Smooth muscle cell of the brain vasculature (primary cell): ENCODE measurements at places on chromosomes 5 and 9.

DNA sequence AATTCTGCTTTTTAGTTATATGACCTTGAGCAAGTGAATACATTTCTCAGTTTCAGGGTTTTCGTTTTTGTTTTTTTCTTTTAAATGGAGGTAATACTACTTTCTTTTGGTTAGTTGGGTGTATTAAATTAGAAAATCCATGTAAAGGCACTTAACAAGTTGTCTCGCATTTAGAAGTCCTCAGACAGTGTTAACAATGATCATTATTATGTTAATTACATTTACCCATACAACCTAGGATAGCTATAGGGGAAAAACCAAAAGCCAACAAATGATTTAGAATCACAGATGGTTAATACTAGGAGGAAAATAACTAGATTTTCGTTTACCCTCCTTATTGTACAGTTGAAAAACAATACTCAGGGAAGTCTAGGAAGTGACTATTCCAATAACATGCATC lies 972.2 kb upstream of the WWC1 start:
- no peak for DNase-seq

GRCh38 chr5:2001300-2001699 lies 118.6 kb upstream of the IRX4 start:
- DNase-seq: no peak

GRCh38 chr5:129593525-129593924 lies 133.4 kb downstream of the ADAMTS19 start:
- DNase-seq: no peak

DNA sequence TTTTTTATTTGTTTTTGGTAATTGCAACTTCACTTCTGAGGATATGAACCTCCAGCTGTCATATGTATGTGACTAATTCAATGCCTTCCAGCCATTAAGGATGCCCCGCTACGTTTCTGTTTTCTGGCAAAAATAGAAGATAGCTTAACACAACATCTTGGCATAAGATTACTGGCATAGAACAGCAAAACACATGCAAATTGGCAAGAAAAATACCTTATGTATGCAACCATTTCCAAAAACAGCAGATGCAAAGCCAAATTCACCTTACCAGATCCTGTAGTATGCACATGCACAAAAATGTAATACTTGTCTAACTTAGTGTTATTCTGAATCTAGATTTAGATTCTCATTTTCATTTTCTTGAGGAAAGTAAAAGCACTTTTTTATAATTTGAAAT lies 461.1 kb upstream of the CYLC2 start:
- DNase-seq: no peak

DNA sequence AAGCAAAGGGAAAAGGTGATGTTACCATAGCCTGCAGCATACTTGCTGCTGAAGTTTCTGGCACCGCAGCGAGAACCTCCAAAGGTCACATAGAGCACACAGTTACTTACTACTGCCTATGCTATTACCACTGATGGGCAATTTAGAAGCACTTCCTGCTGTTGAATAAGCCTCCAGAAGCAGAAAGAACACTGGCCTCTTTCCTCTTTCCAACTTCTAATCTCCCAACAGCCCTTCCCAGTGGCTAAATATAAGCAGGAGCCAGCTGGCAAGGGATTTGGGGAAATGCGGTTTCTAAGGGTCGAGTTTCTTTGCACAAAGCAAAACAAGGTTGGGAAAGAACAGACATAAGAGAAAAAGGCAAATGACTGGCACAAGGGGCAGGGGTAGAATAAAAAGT lies 669.2 kb upstream of the ACO1 start:
- no peak for DNase-seq

DNA sequence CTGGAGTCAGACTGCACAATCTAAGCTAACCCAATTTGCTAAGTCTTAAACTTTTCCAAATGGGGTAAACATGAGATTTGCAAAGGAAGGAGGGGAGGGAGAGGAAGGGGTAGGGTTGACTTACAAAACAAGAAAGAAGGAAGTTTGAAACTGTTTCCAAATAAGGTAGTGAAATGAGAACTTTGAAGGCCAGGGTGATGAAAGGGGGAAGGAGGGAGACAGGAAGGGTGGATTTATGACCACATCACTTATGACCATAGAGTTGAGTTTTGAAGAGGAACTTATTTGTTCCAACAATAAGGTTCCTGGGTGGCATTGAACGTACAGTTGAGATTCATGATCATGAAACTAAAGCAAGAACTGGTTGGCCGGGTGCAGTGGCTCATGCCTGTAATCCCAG lies 72.5 kb upstream of the DAPK1 start:
- DNase-seq: no peak

DNA sequence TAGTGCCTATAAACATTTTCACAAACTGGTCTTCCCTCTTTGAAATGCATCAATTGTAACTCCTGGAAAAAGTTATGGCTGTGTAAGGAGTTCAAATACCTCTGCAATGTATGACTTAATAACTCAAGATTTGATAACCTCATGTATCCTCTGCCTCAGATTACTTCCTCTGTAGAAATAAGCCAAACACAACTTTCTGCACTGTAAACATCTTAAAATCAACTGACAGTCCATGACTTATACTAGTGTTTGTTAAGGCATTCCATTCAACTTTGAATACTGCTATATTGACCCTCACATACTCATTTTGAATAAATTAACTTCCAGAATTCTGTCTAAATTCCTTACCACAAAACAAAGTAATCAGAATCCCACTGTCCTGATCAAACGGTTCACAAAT lies 256.2 kb upstream of the POU5F2 start:
- DNase-seq: no peak

DNA sequence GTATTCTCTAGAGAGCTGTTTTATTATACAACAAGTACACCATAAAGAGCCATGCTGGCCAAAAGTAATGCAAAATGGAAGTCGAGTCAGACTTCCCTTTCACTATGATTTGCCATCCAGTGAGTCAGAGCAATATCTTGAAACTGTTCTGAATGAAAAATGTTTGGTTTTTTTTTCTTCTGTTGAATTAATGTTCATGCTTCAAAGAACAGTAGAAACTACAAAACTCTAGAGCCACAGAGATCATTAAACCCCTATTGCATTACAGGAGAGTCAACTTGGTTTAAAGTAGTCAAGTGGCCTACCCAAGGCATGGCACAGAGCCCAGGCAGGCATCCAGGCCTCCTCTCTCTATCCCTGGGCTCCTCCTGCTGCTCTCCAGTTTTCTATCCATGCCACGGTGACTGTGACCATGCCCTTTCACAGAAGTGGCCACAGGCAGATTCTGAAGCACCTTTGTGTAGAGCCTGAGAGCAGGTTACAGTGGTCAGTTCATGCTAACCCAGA lies 358.9 kb downstream of the DEPDC1B start:
- DNase-seq: no peak

- no peak for DNase-seq
Measured at GRCh38 chr9:89468281-89468960, 29.5 kb downstream of the SEMA4D start.

DNA sequence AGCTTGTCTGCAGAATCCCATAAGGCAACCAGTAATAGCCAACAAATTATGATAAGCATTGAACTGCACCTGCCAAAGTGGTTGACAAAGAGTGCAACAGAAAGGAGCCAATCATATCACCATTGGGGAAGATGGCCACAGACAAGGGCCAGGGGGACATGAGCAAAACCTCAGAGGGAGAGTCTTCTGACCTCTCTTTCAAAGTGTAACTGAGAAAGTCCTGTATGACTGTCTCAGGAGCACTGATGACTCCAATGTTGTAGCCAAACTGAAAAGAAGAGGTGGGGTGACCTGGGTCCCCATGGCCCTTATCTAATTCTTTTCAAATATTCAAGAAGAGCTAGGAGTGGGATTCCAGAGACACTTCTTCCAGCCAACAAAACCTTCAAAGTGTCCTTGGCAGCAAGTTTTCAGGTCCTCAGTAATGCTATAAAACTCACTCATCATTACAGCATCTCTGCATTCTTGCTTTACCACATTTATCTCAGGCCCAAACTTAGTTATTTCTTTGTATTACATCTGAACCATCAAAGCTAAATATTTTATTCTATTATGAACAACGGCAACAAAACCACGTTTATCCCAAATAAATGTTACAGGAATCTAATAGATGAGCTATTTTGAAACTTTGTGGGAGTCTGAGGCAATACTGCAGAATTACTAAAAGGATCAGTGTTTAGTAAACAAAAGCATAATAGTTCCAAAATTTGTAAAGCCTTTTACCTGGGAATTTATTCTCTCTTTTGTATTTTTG lies 24.4 kb downstream of the FBLL1 start:
- no peak for DNase-seq

GRCh38 chr5:156824800-156825199 lies 25.3 kb upstream of the PPP1R2B start:
- DNase-seq: no peak

GRCh38 chr9:89482901-89483361 lies 15.0 kb downstream of the SEMA4D start:
- DNase-seq: no peak

GRCh38 chr9:108816037-108816436 lies 39.7 kb downstream of the ACTL7B start:
- DNase-seq: no peak

- no peak for DNase-seq
Measured at GRCh38 chr9:6984941-6985578, 227.3 kb downstream of the KDM4C start.

DNA sequence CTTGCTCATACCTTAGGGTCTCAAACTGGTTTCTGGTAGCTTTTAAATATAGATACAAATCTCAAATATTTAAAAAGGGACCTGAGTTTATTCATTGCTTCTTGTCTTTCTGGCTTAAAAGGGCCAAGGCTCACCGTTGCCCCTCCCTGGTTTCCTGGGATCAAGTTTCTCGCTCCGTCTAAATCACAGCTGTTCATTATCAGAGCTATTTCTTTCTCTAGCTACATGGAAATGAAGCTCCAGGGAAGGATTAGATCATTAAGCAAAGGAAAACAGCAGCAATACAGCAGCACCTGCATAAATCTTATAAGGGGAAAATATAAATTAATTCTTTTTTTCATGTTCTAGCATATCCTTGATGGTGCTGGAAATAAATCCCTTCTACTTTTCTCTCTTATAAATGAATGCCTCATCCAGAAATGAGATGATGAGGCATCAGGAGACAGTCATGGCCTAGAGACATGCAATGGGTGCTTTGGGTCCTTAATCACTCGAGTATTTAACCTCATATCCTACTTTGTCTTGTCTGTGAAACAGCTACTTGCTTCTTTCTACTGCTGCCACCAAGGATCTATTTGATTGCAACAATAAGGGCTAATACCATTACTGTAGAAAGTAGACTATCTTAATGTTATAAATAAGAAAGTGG lies 320.1 kb downstream of the TRPM3 start:
- DNase-seq: no peak

- no peak for DNase-seq
Measured at GRCh38 chr5:98777295-98777694, 3.8 kb downstream of the RGMB start.

- DNase-seq: no peak
Measured at GRCh38 chr9:128470560-128470959, 14.8 kb downstream of the ODF2 start.

DNA sequence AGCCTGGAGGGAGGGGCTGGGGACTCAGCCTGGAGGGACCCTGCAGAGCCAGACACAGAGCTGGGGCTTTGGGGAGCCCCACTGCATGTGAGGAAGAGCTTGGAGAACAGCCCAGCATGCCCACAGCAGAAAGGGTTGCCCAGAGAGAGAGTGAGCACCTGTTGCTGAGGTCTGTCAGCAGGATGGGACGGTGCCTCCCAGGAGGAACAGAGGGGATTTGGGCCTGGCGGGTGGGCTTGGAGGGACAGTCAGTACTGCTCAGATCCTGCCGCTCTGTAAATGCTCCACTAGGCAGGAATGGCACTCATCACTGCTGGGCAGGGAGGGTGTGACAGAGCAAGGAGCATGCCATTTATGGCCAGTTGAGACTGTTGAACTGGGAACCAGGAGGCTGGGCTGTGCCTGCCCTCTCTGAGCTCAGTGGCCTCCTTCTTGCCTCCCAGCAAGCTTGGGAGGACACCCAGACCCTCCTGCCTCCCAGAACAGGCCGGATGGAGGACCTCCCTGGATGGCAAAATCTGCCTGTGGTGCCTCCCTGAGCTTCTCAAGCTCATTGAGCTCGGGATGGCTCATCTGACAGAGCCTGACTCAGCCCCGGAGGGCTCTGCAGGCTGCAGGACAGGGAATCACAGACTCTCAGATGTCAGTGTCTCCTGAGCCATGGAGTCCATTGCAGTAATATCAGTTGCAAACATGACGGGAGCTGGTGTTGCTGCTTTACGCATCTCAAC lies 786 bp upstream of the HRCT1 start:
- DNase-seq: no peak
